ENCODE measurements at places on chromosomes 11 and 22.
A peak's percentile ranks its signal among the peaks of the same experiment; 100 is the strongest.

DNA sequence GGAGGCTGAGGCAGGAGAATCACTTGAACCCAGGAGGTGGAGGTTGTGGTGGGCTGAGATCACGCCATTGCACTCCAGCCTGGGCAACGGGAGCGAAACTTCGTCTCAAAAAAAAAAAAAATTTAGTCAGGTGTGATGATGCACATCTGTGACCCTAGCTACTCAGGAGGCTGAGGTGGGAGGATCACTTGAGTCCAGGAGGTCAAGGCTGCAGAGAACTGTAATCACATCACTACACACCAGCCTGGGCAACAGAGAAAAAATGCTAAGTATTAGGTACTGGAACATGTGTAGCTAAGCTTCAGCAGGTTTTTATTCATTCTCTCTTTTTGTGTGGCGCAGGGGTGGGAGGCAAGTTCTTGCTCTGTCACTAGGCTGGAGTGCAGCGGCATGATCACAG is 64.2 kb upstream of the SLN start:
- DNase-seq, result no peak

DNA sequence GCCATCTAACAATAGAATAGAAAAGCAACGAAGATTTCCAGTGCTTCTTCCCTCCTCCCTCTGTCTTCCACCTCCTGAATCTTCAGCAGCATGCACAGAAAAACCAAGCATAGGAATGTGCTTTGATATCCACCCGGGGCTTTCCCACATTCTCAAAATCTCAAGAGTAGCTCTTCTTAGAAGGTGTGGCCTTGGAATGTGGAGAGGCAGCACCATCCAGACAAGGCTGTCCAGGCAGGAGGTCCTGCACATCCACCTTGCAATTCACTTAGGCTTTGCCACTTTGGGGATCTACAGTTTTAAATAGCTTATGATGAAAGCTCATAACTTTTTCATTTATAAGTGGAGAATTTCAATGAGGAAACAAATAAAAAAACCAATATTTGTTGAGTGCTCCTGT is 72.9 kb downstream of the KIRREL3 start:
- DNase-seq, result no peak

DNA sequence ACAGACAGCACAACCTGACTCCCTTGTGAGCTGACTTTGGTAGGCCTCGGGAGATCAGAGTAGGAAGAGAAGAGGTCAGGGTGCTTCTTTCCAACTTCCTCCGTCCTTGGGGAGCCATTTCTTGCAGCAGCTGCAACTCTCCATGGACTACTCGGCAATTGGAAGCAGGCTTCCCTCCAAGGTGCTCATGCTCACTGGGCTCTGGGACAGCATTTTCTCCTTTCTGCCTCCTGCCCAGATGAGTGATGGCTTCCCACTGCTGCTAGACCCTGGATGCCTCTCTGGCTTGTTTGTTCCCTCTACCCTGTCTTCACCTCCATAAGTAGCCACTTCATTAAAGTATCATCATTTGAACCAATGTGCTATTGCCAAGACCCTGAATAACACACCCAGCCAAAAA is 8.2 kb upstream of the PRSS23 start:
- DNase-seq, result no peak

GRCh38 chr11:6260207-6260726 is 629 bp downstream of the CCKBR start:
- no peak for DNase-seq

DNA sequence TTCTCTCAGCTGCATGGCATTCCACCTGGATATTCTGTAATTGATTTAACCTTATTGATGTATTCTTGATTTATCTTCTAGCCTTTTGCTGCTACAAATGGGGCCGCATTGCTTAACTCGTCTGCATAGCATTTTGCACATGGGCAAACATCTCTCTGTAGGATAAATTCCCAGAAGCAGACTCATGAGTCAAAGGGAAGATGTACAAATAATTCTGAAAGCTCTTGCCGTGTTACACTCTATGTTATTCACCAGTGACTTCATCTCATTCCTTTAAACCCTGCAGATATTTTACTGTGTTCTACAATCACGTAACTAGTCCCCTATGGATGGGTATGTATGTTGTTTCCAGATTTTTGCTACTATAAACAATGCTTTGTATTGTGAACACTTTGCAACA is 112.7 kb downstream of the SEZ6L start:
- no peak for DNase-seq

DNA sequence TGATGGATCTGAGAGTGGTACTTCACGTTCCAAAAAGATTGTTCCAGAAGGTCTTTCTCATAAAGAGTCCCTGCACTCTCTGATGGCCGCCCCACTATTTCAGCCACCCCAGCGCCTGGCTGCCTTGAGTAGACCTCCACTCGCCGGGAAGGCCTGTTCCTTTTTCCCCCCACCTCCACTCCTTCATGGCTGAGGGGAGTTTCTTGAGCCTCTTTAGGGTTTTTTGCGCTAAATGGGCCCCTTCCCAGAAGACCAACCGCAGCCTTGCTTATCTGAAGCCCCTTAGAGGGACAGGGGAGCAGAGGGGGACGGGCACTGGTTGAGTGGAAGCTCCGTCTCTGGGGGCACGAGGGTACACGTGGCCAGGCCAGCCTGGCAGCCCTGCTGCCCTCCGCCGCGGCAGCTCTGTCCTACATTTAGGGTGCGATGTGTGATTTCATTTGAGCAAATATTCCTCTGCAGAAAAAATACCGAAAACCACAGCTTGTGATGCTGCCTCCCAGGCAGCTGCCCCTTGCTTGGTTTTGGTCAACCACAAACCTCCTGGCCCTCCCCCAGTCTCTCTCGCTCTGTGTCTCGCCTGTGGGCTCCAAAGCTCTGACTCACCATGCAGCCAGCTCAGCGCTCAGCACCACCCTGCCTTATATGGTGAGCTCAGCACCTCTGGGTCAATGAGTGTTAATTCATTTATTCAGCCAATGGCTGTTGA is 88.7 kb downstream of the TP53I11 start:
- peak; percentile 29 for DNase-seq

GRCh38 chr11:117172724-117173421 is 5.7 kb upstream of the SIDT2 start:
- DNase-seq, result peak; percentile 13

- no peak for DNase-seq
Measured at GRCh38 chr11:128692753-128693415, 988 bp upstream of the FLI1 start.
